ENCODE measurements at places on chromosomes 7 and 10.

- DNase-seq = no peak
These were observed 759 bp downstream of the DNAJB12 start for GRCh38 chr10:72353965-72354355.

- no peak for DNase-seq
These were observed 308.3 kb upstream of the KAT6B start for GRCh38 chr10:74518061-74518460.

GRCh38 chr10:62239994-62240393, 28.6 kb downstream of the RTKN2 start:
- DNase-seq = no peak

DNA sequence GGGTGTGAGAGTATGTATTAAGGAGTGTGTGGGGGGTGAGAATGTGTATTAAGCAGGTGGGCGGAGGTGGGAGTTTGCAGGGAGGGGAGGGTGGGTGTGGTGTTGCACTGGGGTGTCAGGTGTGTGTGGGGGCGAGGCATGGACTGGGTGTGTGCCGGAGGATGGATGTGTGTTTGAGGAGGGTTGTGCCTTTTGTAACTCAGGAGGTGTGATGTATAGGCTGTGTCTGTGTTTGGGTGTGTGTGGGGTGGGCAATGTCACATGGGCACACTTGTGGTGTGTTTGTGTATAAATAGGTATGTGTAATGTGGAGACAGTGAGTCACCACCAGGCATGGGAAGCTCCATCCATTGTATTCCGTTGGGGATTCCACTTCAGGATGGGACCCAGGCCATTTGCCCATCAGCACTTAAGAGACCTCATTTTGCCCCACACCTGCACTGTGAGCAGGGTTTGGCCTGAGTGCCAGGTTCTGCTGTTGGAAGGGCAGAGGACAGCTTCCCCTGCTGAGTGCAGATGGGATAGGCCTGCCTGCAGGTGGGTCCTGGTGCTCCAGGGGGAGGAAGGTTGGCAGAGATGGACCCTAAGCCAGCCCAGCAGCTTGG, 5.8 kb downstream of the UNC5B start:
- no peak for DNase-seq

DNA sequence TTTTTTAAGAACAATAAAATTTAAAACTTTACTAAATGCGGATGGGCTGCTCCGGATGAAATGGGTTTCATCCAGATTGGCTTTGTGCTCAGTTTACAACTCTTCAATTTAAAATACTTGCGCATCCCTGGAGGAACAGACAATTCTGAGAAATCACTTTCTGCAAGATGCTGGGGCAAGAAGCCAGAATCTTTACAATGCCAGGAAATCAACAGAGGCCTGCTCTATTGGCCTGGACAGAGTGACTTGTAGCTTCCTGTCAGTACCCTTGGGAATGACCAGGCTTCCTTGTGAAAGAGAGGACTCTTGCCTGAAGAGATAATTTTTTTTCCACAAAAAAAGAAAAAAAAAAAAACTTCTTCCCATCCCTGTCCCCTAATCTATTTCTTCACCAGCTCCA, 3.9 kb upstream of the FAM13C start:
- DNase-seq = no peak

DNA sequence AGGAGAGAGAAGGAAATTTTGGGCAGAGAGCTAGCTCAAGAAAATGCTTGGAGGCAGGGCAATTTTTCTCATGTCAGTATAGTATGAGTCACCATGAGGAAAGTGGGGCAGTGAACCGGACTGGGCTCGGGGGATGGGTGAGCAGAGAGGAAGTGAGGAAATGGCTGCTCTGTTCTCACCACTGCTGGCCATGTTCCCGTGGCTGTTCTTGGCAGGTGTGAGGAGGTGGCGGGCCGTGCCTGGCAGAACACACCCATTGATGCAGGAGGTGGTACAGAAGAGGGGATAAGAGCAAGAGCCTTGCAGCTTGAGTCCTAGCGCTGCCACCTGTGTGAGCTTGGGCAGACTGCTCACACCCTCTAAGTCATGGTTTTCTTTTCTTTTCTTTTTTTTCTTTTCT, 304.4 kb upstream of the LYZL1 start:
- DNase-seq = no peak

- DNase-seq = no peak
These were observed 22.0 kb downstream of the IMMP2L start for GRCh38 chr7:111540199-111540815.

GRCh38 chr7:1725199-1725690, 55.2 kb downstream of the ELFN1 start:
- DNase-seq = no peak

- no peak for DNase-seq
These were observed 54.8 kb upstream of the CACUL1 start for GRCh38 chr10:118809357-118810220.
